ENCODE measurements at places on chromosomes 5 and 9. TPM values are rescaled to one million over a fixed set of nuclear protein-coding genes. Genes with fewer than 3 reads are reported as not detected.
A peak's percentile ranks its signal among the peaks of the same experiment; 100 is the strongest.

DNA sequence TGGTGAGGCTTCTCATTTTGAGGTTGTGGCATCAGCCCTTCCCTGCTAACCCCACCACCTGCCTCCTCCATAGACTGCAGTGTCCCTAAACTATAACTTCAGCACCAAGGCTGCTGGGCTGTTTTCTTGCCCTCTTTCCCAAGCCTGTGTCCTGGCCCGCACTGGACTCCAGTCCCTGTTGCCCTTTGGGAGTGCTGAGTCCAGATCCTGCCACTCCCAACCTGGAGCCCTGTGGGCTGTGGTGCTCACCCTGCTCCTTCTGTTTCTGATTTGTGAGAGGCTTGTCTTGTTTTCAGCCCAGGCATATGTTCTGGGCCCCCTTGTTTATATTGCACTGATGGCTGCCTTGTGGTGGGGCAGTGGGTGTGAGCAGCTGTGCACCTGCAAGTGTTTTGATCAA lies 39.7 kb upstream of the RNU6ATAC start:
- no peak for DNase-seq

DNA sequence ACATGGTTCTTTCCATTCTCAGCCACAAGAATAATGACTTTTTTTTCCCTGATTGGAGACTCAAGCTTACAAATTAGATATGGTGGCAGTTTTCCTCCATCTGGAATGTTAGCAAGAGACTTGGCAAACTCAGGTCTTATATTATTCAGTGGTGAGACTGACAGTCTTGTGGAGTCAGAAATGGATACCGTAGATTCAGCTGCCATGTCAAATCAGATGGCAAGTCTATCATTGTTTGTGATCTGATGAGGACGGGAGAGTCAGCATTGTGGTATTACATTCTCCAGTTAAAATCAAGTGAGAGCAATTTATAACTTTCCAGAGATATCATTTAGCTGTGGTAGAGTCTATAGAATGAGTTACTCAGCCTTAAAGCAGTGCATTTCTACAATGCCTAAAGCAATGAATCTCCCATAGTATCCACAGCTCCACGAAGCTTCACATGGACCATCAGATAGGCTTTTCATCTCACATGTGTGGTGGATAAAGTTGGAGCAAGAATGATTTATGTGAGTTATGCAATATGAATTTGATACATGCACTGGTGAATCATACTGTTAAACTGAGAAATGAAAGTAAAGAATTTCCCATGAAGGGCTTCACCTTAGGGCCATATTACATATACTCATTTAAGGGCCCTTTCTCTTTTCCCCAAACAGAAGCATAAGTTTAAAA lies 430.6 kb downstream of the ZNF608 start:
- DNase-seq, result no peak

DNA sequence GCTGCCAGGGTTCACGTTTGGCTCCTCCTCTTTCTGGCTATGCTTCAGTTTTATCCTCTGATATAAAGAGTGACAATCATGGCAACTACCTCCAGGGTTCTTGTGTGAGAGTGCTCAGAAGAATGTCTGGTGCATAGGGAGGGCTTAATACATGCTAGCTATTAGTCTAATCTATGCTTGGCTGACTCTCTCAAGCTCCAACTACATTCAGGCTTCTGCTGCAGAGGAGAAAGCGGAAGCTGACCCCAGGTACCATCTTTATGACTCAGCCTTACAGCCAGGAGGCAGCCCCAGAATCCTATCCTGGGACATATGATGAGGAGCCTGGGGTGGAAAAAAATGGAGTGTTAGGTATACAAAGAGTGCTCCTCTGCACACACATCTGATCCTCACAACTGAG lies 32.1 kb upstream of the RASGRF2 start:
- no peak for DNase-seq

DNA sequence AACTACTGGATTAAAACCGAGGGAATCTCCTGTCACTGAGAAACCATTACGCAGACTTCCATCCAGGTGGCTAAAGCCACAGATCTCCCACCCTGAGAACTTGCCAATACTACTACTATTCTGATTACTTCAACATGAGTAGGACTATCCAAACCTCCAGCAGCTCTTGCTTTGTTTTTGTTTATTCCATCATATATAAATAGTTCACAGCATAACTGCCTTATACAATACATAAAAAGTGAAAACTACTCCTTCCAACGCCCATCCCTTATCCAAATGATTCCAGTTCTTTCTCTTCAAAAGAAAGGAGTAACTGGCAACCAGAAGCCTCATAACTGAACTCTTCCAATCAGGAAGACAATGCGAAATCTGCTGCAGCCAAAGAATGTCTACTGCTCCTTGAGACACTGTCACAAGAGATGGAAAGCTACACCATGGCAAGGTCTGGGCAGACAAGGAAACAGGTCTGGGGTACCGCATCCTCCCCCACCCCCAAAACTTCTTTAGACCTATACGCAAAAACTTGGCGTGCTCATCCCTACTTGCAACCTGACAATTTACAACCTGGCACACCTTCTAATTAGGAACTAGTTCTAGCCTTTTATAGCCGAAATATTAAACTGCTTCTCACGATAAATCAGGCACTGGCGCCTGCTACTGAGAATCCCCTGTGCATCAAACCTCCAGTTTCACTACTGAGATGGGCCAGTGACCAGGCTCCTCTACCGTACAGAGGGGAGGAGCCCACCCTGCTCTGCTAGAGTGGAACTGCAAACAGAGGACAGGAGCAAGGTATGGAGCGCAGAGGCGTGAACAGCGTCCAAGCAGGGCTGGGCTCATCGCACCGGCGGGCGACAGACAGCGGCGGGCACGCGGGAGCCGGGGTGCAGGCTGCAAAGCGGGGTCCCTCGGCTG lies 986 bp downstream of the PLPP1 start:
- DNase-seq, result no peak

GRCh38 chr5:65247594-65247993 lies 234.1 kb downstream of the ADAMTS6 start:
- DNase-seq, result no peak

- no peak for DNase-seq
Measured at GRCh38 chr9:36193023-36193422, 2.3 kb downstream of the CLTA start.

- no peak for DNase-seq
Measured at GRCh38 chr5:9850456-9850855, 220.3 kb upstream of the TAS2R1 start.

- no peak for DNase-seq
Measured at GRCh38 chr5:164336906-164337305, 831.5 kb downstream of the MAT2B start.

- DNase-seq, result no peak
Measured at GRCh38 chr9:99515895-99516656, 294.0 kb downstream of the SEC61B start.

- no peak for DNase-seq
Measured at GRCh38 chr9:87372356-87372851, 125.3 kb upstream of the DAPK1 start.

- DNase-seq, result no peak
Measured at GRCh38 chr5:54673523-54674225, 156.1 kb downstream of the SNX18 start.

GRCh38 chr5:123496892-123497291 lies 15.1 kb upstream of the CSNK1G3 start:
- no peak for DNase-seq

DNA sequence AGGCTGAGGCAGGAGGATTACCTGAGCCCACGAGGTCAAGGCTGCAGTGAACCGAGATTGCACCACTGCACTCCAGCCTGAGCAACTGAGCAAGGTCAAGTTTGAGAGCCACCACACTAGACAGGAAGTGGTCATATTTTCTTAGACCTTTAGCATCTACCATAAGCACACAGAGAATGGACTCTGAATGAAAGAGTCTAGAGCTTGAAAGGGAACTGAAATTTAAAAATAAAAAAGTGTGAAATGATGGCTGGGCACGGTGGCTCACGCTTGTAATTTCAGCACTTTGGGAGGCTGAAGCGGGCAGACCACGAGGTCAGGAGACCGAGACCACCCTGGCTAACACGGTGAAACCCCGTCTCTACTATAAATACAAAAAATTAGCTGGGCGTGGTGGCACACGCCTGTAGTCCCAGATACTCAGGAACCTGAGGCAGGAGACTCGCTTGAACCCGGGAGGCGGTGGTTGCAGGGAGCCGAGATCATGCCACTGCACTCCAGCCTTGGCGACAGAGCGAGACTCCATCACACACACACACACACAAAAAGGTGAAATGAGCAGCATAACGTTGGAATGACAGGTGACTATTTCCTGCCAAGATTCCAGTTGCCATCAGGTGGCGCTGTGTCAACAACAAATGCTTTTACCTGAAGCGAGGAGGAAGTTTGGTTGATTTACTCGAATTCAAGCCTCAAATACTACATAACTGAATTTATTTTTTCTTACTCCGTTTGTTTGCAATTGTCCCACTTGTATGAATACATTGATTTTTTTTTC lies 21.3 kb upstream of the AK3 start:
- peak; percentile 54 for DNase-seq

DNA sequence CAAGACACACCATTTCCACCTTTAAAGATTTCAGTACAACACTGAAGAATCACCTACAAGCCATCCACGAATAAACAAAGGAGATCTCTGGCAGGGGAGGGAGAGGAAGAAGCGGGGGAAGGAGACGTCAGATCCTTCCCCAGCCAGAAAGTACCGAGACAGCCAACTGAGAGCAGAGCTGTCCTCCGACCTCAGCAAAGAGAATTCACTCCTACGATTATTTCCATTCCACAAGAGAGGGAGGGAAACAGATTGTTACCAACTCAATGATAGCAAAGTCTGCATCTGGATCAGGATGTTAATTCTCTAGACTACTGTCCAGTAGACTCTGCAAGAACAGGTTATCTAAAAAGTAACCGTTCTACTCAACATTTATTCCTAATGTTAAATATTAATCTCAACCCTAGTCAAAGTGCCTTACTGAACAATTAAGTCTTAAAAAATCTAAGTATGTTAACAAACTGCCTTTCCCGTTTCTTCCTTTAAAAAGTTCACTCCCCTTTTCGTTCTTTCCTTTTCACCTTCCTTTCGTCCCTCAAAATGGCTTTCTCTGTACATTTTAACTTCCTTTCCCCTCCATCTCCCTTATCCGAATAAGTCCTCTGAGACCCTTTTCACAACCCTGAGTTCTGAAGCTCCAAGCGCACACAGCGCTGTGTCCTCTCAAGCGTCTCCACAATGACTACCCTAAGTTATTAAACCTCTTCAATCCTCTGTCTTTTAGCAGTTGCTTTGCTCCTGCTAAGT lies 1.4 kb downstream of the CHD1 start:
- DNase-seq, result peak; percentile 32

- DNase-seq, result no peak
Measured at GRCh38 chr9:116300360-116300870, 146.8 kb downstream of the PAPPA start.

DNA sequence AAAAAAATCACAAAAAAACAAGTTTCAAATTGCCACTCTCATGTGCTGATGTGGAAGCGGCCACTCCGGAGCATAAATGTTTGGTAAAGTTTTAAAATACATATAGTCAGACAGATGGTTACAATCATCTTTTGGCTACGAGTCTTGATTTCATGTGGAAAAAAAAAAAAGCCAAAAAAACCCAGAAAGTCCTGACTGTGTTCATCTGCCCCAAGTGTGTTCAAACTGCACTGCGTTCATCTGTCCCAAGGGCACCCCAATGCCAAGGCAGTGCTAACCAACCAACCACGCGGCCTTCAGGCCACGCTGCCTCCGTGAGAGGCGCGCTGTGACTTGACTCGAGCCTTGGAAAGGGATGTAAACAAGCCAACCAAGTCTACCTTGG lies 127.1 kb downstream of the MYO10 start:
- DNase-seq, result no peak

GRCh38 chr9:83340451-83340850 lies 197.8 kb downstream of the FRMD3 start:
- DNase-seq, result no peak

DNA sequence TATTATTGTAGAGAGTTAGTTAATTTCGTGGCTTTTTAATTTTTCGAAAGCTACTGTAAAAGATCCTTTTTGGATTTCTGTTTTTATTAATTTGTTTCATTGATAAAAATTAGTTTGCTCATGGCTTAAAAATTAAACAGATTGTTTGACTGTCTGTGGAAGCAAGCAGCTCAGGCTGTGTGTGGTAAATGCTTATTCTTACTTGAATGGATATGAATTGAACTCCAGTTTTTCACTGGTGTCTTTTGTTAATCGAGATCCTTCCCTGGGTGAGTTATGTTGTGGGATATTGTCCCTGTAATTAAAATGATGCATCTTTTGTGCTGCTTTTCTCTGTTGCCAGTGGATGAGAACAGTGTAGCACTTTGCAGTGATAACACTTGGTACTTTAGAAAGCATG lies 75.3 kb downstream of the PIK3R1 start:
- no peak for DNase-seq

- DNase-seq, result no peak
Measured at GRCh38 chr5:3163626-3164025, 412.1 kb upstream of the IRX2 start.

DNA sequence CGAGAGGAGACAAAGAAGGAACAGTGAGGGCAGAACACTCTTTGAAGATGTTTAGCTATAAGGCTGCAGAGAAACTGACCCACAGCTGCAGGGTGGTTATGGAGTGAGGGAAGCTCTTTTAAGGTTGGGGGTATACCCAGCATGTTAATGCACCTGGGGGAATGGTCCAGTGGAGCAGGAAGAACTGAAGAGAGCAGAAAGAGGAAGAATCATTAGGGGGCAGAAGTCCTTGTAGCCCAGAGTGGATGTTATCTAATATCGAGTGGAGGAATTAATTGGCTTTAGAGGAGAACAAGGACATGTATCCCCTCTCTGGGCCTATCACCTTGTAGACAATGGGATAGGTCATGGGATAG lies 7.7 kb downstream of the IL4 start:
- no peak for DNase-seq

GRCh38 chr5:17042041-17042440 lies 106.0 kb upstream of the MYO10 start:
- no peak for DNase-seq

DNA sequence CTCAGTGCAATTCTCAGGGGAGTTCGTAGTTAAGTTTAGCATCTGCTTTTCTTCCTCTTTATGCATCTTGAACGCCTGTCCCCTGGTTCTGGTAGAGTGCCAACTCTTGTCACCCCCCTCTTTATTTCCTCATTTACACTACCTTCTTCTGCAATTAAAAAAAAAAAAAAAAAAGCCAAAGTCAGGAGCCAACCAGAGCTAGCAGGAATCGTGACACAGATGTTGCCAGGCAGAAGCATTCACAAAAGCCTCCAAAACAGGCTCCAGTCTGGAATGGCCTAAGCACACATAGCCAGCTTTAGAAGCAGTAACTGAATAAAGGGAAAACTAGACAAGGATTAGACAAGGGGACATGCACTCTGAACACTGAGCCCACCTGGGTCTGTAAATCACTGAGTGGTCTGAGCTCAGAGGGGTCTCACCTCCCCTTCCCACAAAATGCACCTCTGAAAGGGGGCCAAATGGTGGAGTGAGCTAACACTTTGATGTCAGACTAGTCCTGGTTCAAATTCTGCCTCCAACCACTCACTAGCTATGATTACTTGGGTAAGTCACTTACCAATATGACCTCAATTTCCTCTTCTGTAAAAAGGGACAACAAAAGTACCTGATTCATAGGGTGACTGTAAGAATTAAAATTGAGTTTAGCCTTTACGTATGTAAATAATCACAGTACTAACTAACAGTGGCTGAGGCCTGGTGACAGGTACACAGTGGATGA lies 2.0 kb downstream of the CD74 start:
- DNase-seq, result no peak

The HSPA4 gene
- polyA plus RNA-seq, result 32.4 TPM

The IL9 gene
- polyA plus RNA-seq, result not detected

The FAM221B gene
- not detected for polyA plus RNA-seq

The CEL gene
- polyA plus RNA-seq, result 1.4 TPM

The CHSY3 gene
- polyA plus RNA-seq, result 3.2 TPM

The FBXW2 gene
- polyA plus RNA-seq, result 29.3 TPM

The IFNK gene
- not detected for polyA plus RNA-seq

The TXN gene
- polyA plus RNA-seq, result 211 TPM

The GDNF gene
- 0.71 TPM for polyA plus RNA-seq

The WHRN gene
- polyA plus RNA-seq, result 12.1 TPM

The ADAMTS2 gene
- polyA plus RNA-seq, result 22.8 TPM

Measured in urinary bladder (tissue), 4 donors.